Heart left ventricle (tissue), 16 donors: ENCODE measurements at places on chromosomes 4 and X. TPM values are rescaled to one million over a fixed set of nuclear protein-coding genes. Genes with fewer than 3 reads are reported as not detected.

The CXorf58 gene
- total RNA-seq, result not detected

DNA sequence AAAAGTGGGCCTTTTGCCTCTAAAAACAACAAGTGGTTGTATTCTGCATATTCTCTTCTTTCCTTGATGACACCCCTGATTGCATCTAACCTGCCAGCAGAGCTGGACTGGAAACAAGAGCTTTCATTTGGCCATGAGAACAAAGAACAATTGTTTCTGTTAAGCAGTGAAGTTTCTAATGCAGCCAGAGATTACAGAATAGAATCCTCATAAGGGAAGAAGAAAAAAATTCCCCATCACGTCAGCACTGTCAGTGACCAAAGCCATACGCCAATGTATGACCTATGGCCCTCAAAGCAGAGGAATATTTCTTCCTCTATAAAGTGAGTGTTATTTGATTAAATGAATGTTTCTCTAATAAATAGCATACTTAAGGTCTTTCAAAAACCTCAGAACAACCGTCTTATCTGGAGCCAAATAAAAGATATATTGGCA lies 529.1 kb upstream of the INTU start:
- DNase-seq, result no peak
- H3K4me1 ChIP-seq, result no peaks in the 10 kb centered on the region
- H3K27me3 ChIP-seq, result no peaks in the 10 kb centered on the region
- H3K27ac ChIP-seq, result no peak overlapping the region

GRCh38 chr4:70380578-70380977 lies 2.4 kb upstream of the SMR3B start:
- no peak overlapping the region for H3K4me3 ChIP-seq
- no peaks in the 10 kb centered on the region for H3K27me3 ChIP-seq
- no peaks in the 10 kb centered on the region for H3K36me3 ChIP-seq
- no peaks in the 10 kb centered on the region for H3K4me1 ChIP-seq
- H3K27ac ChIP-seq, result no peak overlapping the region

- H3K4me1 ChIP-seq, result no peaks in the 10 kb centered on the region
- H3K27me3 ChIP-seq, result no peaks in the 10 kb centered on the region
- no peaks in the 10 kb centered on the region for H3K36me3 ChIP-seq
- H3K4me3 ChIP-seq, result no peak overlapping the region
- H3K27ac ChIP-seq, result no peak overlapping the region
- no peak for DNase-seq
Observed at GRCh38 chr4:167616476-167616875, 382.2 kb upstream of the SPOCK3 start.

DNA sequence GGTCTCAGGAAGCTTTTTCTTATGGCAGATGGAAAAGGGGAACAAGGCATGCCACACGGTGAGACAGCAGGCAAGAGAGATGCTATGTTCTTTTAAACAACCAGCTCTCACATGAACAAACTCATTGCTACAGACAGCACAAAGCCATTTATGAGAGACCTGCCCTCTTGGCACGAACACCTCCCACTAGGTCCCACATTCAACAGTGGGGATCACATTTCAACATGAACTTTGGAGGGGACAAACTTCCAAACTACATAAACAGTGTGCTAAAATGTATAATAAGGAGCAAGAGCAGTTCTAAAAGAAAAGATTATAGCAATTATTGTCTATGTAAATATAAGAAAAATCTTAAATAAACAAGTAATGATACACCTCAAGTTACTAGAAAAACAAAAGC lies 391.8 kb upstream of the CPXCR1 start:
- no peak overlapping the region for H3K4me3 ChIP-seq
- no peak overlapping the region for H3K27ac ChIP-seq
- H3K27me3 ChIP-seq, result no peaks in the 10 kb centered on the region

- no peak for DNase-seq
- no peaks in the 10 kb centered on the region for H3K4me1 ChIP-seq
- H3K4me3 ChIP-seq, result no peak overlapping the region
- no peak overlapping the region for H3K27ac ChIP-seq
Observed at GRCh38 chr4:127240764-127241105, 392.0 kb upstream of the INTU start.

DNA sequence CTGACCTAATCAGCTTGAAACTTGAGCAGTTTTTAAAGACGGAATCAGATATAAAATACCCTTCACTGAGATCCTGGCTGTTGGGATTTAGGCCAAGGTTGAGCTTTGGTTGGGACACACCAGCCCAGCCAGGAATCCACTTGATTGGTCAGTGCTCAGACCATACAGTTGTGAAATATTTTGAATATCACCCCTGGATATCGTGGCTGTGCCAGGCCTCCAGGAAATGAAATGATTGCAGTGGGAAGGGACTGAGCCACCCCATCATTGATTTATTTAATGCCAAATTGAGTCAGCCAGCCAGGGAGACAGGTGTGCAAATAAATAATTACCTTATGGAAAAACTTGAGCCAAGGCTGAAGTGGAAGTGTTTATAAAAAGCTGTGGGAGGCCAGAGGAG lies 128.4 kb upstream of the SCML1 start:
- H3K36me3 ChIP-seq, result no peaks in the 10 kb centered on the region
- no peaks in the 10 kb centered on the region for H3K27me3 ChIP-seq
- no peaks in the 10 kb centered on the region for H3K4me1 ChIP-seq
- no peak overlapping the region for H3K27ac ChIP-seq
- no peak overlapping the region for H3K4me3 ChIP-seq
- DNase-seq, result no peak
